ENCODE measurements at places on chromosomes 4 and X.

DNA sequence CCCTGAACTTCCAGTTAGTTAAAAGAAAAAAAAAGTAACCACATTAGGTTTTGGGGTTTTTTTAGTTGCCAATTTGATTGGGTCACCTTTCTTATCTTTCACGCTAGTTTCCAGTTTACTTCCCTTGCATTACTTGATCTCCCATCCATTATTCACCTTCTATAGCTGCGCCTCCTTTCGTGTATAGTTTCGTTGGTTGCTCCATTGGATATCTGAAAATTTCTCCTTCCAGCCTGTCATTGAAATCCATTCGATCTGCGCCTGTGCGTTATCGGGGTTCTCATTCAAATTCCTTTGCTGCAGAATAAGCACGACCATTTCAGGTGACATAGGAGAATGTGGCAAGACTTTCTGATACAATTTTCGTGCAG is 764 bp downstream of the TRAPPC11 start:
- peak; percentile 25 for DNase-seq

DNA sequence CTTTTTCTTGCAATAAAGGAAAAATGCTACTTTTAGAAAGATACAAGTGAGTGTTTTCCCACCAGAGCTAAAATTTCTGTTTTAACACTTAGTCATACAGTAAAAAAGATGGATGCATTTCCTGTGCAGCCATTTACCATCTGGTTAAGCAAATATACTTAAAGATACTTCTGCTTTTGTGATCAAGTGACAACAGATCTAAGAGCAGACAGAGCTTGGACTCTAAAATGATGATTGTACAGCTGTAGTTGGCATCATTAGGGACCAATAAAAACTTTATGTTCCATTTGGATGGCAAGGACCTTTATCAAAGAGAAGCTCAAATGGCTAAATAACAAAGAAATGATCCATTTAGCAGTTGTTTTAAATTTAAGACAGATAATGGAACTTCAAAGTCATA is 270.8 kb downstream of the FSTL5 start:
- no peak for DNase-seq

GRCh38 chr4:36286481-36286871 is 5.1 kb downstream of the DTHD1 start:
- DNase-seq, result no peak

- DNase-seq, result no peak
Observed at GRCh38 chrX:74431797-74432196, 10.5 kb downstream of the SLC16A2 start.

DNA sequence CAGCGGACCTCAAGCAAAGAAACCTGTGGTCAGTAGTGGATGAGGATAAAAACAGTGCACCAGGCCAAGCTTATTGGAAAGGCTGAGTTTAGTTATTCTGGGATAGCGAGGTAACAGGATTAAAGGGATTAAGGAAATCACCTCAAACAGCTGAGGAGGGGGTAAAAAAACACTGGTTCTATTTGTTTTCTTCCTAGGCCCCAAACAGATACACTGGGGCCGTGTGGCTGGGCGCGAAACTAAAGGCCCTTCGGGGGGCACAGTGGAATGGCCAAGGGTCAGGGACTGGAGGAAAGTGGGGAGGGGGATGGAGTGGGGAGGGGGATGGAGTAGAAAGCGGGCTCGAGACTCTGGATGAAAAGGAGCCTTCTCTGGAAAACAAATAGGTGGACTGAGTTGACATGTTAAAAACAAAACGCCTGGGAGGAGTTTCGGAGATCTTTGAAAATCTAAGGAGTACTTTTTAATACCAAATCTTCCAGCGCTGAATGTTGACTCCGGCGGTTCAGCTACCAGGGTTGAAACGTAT is 2.9 kb downstream of the SOX3 start:
- no peak for DNase-seq

All from ELR (cell line).